ENCODE measurements at places on chromosomes 5 and 9.

DNA sequence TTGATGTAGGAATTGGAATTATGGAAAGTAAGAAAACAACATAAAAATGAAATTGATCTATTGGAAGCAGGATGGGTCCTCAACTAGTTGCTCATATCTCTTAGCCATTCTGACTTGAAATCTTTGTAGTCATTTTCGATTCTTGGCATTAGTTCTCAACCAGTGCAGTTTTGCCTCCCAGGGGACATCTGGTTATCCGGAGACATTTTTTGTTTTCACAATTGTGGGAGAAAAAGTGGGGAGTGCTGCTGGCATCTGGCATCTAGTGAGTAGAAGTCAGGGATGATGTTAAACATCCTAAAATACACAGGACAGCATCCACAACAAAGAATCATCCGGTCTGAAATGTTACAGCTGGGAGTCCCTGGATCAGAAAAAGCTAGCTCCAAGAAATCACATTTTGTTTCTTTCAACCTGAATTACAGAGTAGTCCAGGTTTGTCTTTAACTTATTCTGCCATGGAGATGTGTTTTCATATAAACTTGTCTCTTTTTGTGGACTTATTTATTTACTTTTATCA lies 74.9 kb downstream of the FBXL7 start:
- DNase-seq, result no peak

DNA sequence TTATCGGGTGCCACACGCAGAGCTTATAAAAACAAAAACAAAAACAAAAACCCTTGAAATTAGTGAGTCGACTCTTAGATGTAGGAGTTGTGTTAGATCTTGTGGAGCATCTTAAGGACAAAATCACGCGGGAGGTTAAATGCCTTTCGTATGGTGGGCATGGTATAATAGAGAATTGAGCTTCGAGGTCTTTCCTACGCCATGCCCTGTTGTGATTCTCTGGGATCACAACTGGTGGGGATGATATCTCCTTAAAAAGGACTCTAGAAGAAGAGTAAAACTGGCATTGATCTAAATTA lies 773 bp upstream of the ELL2 start:
- DNase-seq, result no peak

GRCh38 chr5:114504560-114504959 lies 142.7 kb downstream of the KCNN2 start:
- no peak for DNase-seq

DNA sequence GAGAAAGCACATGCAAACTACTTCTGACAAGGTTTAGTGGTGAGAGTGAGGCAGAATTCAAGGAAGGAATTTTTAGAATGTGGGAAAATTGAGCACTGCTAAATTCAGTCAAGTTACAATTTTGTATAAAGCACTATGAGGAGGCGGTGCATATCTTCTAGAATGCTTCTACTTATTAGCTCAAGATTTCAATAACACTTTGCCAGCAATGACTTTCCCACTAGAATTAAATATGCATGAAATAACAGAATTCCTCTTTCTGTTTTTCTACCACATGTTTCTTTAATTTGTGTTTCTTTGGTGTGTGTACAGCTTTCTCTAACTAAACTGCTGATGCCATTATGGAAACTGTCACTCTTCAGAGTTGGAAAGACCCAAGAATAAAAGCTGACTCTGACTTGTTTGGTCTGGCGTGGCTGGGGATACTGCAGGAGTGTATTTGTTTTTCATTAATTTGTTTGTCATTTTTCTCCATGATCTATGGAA lies 163.5 kb downstream of the ARSB start:
- no peak for DNase-seq

DNA sequence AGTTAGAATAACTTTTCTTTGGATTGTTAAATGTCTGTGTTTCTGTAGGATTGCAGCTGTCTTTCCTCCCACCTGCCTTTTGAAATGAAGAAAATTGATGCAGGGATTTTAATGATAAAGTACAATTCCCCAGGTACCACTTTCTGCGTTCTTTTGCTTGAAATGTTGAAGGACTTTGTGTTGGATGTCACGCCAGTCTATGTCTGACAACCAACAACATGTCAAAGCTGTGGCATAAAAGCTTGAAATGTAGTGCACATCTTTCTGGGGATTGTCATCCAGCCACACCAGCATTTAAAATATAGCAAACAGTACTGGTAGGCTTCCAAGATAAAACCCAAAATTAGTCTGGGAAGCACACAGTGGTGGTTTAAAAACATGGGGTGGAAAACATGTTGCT lies 381.4 kb downstream of the TMEM161B start:
- DNase-seq, result no peak

DNA sequence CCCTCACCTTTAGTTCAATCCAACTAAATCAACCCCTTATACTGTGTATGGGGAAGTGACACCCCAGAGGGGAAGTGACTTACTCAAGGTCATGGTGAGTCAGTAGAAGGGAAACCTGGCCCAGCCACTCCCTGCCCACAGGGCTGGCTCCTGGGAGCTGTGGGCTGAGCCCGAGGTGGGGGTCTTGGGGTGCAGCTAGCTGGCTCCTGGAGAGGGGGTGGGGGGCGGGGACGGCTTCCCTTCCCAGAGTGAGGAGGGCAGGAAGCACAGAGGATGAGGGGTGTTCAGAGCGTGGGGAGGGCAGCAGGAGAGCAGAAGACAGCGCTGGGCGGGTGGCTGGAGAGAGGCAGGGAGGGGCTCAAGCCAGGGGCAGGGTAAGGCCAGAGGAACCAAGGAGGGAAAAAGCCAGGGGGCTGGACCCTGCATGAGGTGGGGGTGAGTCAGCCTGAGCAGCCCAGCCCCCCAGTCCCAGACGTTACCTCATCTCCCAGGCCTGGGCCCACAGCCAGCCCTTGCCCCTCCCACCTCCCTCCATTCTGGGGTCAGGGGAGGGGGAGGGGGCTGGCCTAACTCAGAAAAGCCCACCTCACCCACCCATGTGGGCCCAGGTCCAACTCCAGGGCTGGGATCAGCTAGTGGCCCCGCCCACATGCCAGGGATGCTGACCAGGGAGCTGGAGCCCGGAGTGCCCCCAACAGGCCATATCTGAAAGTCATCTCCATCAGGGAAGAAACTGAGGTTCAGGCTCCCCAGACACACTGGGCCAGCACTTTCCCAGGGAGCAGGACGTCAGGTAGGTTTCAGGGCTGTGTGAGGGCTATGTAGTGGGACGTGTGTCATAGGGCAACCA lies 2.8 kb downstream of the PDLIM7 start:
- peak; percentile 55 for DNase-seq

- peak; percentile 70 for DNase-seq
These were observed 13.2 kb downstream of the GZMK start for GRCh38 chr5:55037046-55037771.

DNA sequence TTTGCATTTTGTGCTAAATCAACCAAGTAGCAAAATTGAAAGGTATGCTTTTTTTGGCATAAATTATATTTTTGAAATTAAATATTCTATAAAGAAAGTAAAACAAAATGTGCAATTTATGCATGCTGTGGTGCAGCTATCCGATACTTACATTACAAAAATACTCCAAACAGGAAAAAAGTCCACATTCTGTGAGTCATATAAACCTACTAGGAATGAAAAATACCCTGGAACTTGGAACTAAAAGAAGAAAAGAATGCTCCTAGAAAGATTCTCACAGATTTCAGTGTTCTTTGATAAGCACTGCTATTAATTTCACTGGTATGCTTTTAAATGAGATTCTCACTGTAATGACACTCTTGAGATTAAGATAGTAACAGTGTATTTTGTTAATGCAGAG lies 92.6 kb downstream of the OSMR start:
- no peak for DNase-seq

DNA sequence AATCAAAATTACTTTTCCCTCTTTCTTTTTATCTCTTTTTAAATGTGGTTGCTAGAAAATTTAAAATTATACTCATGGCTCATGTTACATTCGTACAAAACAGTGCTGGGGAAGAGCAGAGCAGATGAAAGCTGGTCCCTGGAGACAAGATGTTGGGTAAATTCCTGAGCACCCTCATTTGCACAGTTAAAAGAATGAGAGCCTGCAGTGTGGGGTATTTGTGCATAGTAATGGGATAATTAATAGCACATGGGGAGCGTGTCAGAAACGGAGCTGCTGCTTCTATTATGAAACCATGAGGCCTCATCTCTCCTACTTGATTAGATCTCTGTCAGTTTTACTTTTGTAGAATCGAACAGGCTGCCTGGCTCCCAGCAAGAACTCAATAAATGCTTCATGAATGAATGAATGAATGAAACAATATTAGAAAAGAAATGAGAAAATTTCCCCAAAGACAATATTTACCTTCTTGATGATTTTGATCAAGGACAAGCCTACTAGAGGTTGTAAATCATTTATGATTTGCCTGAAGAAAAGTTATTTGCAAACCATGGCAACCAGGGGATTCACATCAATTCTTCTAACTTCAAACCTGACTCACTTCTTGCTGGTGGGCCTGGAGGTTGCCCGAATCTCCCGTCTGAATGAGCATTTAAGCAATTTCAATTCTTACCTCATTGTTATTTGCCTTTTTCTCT lies 177.2 kb upstream of the TUT7 start:
- DNase-seq, result no peak

GRCh38 chr5:172493461-172493860 lies 39.1 kb upstream of the SH3PXD2B start:
- DNase-seq, result no peak

DNA sequence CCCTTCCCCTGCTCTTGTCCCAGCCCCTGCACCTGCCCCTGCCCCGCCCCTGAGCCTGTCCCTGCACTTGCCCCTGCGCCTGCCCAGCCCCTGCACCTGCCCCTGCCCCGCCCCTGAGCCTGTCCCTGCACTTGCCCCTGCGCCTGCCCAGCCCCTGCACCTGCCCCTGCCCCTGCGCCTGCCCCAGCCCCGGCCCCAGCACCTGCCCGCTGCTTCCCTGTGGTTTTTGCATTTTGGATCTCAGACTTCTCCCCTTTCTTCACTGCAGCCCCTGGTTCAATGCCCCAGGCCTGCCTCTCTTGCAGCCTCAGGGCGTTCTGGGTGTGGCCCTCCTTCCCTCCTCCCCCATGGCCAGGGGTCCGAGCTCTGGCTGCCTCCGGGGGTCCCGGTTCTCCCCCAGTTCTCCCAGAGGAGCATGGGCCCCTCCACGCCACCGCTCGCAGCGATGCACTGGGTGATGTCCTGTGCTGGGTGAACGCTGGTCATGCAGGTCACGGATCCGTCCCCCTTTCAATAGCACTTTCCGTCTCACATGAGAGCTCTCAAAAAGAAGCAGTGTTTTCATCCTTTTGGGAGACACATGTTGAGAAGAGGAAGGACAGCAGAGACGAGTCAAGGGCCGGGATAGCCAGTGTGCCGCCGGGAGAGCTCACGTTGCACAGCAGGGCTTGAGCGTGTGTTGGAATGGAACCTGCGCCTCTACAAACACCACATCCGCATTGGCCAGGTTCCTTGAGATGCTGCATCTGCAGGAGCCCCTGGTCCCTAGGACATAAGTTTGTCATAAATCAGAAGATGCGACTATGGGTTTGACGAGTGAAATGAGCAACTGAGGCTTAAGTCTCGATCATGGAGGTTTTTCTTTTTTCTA lies 44.0 kb upstream of the IRX4 start:
- no peak for DNase-seq

- DNase-seq, result no peak
These were observed 32.0 kb upstream of the DHFR start for GRCh38 chr5:80686757-80687156.

DNA sequence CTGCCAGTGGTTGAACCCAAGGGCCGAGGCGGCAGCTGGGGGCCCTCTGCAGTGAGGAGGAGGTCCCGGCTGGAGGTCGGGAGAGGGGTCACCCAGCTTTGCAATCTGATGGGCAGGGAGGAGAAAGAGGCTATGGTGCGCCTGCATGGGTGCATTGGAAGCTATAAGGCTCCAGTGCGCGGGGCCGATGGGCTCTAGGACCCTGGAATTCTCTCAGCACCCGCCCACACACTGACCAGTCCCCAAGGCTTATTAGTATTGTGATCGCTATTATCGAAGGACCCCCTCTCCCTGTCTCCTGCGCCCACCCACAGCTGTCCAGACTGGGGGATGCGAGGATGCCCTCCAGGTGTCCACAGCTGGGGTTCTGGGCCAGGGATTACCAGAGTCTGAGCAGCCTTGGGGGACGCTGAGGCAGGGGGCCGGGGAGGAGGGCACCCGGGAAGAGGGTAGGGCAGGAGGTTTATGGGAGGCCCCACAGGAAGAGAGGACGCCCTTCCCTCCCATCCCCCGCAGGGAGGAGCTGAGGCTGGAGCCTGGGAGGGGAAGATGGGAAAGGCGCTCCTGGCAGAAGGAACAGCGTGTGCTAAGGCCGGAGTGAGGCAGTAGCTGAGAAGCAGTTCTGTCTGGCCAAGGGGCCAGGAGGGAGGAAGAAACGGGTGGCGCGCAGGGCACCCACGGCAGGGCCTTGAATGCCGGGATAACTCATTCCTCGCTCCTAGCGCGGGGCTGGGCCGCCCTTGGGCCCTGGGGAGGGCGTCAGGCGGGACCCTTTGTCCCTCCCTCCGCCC lies 24.2 kb downstream of the C9orf50 start:
- no peak for DNase-seq

GRCh38 chr5:35454011-35454525 lies 163.6 kb upstream of the SPEF2 start:
- DNase-seq, result no peak

DNA sequence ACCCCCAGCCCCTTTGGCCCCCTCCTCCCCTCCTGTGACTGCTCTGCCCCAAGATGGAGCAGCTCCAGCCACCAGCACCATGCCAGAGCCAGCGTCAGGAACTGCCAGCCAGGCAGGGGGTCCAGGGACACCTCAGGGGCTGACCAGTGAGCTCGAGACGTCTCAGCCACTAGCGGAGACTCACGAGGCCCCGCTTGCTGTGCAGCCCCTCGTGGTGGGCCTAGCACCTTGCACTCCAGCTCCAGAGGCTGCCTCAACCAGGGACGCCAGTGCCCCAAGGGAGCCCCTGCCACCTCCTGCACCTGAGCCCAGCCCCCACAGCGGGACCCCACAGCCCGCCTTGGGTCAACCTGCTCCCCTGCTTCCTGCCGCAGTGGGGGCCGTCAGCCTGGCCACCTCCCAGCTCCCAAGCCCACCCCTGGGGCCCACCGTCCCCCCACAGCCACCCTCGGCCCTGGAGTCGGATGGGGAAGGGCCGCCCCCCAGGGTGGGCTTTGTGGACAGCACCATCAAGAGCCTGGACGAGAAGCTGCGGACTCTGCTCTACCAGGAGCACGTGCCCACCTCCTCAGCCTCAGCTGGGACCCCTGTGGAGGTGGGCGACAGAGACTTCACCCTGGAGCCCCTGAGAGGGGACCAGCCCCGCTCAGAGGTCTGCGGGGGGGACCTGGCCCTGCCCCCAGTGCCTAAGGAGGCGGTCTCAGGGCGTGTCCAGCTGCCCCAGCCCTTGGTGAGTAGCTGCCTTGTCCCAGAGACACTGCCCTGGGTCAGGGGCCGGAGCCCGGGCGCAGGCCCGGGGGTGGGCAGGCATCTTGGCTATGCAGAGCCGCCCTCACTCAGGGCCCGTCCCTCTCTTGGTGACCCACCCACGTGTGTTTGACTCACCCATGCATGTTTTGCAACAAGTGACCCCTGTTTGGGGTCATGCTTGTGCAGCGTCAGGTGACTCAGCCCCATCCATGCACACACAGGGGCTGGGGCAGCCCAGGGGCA lies 105.2 kb downstream of the WNK2 start:
- no peak for DNase-seq

DNA sequence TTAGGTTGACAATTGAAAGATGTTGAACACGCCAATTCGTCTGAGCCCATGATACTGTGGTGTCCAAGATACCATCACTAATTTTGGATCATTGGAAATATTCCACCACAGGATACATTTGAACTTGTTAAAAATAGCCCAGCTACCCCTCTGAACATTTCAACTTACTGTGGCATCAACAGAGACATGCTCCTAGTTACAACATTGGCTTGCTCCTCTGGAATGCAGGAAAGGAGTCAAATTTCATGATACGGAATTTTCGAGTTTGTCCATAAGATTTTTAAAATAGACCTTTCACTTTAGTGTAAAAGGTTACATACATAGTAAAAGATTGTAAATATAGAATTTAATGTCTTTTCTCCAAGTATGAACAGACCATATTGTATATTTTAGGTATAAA lies 12.8 kb downstream of the SEMA5A start:
- DNase-seq, result no peak

Measured in NK-92 treated with Interleukin-12 subunit alpha and Interleukin-12 subunit beta, amount 100 ng/mL, for 24 hours (cell line).